Astrocyte (in vitro differentiated cells and primary cell): ENCODE measurements at places on chromosomes 11 and 22. TPM values are rescaled to one million over a fixed set of nuclear protein-coding genes. Genes with fewer than 3 reads are reported as not detected.

Gene KCNE3
- 0.31 and 0.59 TPM in 2 replicates for total RNA-seq

Gene VWCE
- 12.2 and 17.7 TPM in 2 replicates for total RNA-seq

Gene CNGA4
- 0.16 and 0.31 TPM in 2 replicates for total RNA-seq

Gene MUC15
- 0.10 and 0.16 TPM in 2 replicates for total RNA-seq

Gene CARD16
- 1.6 and 2.0 TPM in 2 replicates for total RNA-seq

Gene DEPDC7
- total RNA-seq = 3.7 and 4.0 TPM in 2 replicates

Gene C11orf87
- total RNA-seq = 0.07 TPM in 1 of 2 replicates, not detected in the other

Gene BTBD18
- not detected in 2 replicates for total RNA-seq

DNA sequence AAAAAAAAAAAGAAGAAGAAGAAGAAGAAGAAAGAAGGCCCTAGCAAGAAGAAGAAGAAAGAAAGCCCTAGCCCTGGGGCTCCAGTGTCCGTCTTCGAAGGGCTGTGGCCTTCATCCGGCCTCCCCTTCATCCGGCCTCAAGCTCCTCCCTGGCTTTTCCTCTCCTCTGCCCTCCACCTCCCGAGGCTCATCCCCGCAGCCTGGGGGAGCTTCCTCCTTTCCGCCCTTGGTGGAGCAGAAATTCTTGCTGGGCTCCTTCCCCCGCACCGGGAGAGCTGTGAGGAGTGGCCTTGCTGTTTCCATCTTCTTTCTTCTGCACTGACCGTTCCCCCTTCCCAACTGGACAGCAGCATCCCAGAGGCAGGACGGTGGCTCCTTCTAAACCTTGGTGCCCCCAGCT lies 9.5 kb upstream of the LTO1 start:
- H3K4me3 ChIP-seq = no peak overlapping the region
- H3K27ac ChIP-seq = no peak overlapping the region
- no peaks in the 10 kb centered on the region for H3K36me3 ChIP-seq
- DNase-seq = no peak
- no peaks in the 10 kb centered on the region for H3K27me3 ChIP-seq
- no peaks in the 10 kb centered on the region for H3K4me1 ChIP-seq

GRCh38 chr22:40007853-40008710 lies 13.3 kb downstream of the FAM83F start:
- no peak overlapping the region for H3K4me3 ChIP-seq
- no peaks in the 10 kb centered on the region for H3K36me3 ChIP-seq
- H3K27ac ChIP-seq = no peak overlapping the region
- H3K4me1 ChIP-seq = peaks cover 21% of the 10 kb centered on the region
- no peak for DNase-seq
- peaks cover 22% of the 10 kb centered on the region for H3K27me3 ChIP-seq

- H3K4me1 ChIP-seq = no peaks in the 10 kb centered on the region
- no peaks in the 10 kb centered on the region for H3K36me3 ChIP-seq
- H3K4me3 ChIP-seq = no peak overlapping the region
- H3K27ac ChIP-seq = no peak overlapping the region
- DNase-seq = no peak
Measured at GRCh38 chr22:17795661-17796548, 21.6 kb upstream of the BID start.

- no peaks in the 10 kb centered on the region for H3K27me3 ChIP-seq
- H3K36me3 ChIP-seq = no peaks in the 10 kb centered on the region
- DNase-seq = peak; percentile 56
- H3K27ac ChIP-seq = no peak overlapping the region
- H3K4me3 ChIP-seq = no peak overlapping the region
- H3K4me1 ChIP-seq = no peaks in the 10 kb centered on the region
Measured at GRCh38 chr22:44574057-44574639, 76.1 kb upstream of the RTL6 start.

- no peak overlapping the region for H3K4me3 ChIP-seq
- peaks cover 4% of the 10 kb centered on the region for H3K36me3 ChIP-seq
- H3K4me1 ChIP-seq = no peaks in the 10 kb centered on the region
- no peak for DNase-seq
- no peak overlapping the region for H3K27ac ChIP-seq
Measured at GRCh38 chr11:30344085-30344484, 21.2 kb downstream of the ARL14EP start.

GRCh38 chr11:94800414-94800813 lies 32.3 kb downstream of the AMOTL1 start:
- peaks cover 28% of the 10 kb centered on the region for H3K36me3 ChIP-seq
- no peak overlapping the region for H3K4me3 ChIP-seq
- H3K27ac ChIP-seq = no peak overlapping the region
- no peak for DNase-seq
- peaks cover 19% of the 10 kb centered on the region for H3K4me1 ChIP-seq

GRCh38 chr11:17351172-17351509 lies 459 bp upstream of the NCR3LG1 start:
- DNase-seq = no peak
- no peaks in the 10 kb centered on the region for H3K27me3 ChIP-seq
- peak overlapping the region; percentile 72 for H3K4me3 ChIP-seq
- no peak overlapping the region for H3K27ac ChIP-seq
- no peaks in the 10 kb centered on the region for H3K36me3 ChIP-seq
- peaks cover 20% of the 10 kb centered on the region for H3K4me1 ChIP-seq

DNA sequence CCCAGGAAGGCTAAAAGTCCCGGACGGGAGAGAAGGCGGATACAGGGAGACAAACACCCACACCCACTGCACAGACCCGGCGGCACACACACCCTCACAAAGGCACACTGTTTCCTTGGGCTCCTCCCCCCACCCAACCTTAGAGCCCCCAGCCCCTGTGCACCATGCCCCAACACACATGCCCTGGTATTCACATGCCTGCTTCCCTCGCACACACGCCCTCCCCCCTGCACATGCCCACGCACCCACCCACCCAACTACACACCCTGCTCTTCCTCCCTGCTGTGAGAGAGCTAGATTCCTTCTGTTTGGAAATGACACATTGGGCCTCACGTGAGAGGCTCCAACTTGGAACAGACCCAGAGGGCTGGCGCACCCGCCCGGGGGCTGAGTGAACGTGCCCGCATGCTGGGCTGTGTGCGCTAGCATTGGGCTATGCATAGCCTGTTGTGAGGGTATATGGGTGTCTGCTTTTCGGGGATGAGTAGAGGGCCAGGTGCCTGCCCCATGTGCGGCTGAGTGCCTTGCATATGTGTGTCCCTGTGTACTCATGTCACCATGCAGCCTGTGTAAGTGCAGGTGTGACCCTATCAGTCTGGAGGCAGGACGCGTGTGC lies 518 bp upstream of the CHRM1 start:
- no peak for DNase-seq
- H3K4me3 ChIP-seq = no peak overlapping the region
- no peaks in the 10 kb centered on the region for H3K36me3 ChIP-seq
- peaks cover 50% of the 10 kb centered on the region for H3K27me3 ChIP-seq
- H3K4me1 ChIP-seq = peaks cover 14% of the 10 kb centered on the region
- H3K27ac ChIP-seq = no peak overlapping the region

GRCh38 chr11:73053964-73054363 lies 88.2 kb downstream of the FCHSD2 start:
- no peaks in the 10 kb centered on the region for H3K36me3 ChIP-seq
- H3K27me3 ChIP-seq = no peaks in the 10 kb centered on the region
- no peak for DNase-seq
- H3K4me1 ChIP-seq = no peaks in the 10 kb centered on the region
- H3K4me3 ChIP-seq = no peak overlapping the region

DNA sequence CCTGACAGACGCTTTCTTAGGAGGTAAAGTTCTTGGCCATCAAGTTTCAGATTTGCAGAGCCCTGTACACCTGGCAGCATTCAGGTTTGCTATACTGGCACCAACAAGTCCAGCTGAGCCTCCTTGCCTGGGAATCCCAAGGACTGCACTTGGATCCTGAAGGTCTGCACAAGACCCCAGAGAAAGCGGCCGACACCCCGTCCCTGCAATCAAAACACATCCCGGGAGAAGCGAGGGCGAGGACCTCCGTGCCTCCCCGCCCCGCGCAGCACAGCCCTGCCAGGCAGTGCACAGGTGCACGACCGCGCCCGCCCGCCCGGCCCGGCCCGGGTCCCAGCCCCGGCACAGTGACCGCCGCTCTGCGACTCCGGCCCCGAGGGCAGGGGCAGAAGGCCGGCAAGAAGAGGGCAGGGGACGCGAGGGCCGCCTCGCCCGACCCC lies 559 bp downstream of the MRTFA start:
- peak overlapping the region; percentile 92 for H3K4me3 ChIP-seq
- no peak for DNase-seq
- peaks cover 26% of the 10 kb centered on the region for H3K4me1 ChIP-seq
- H3K36me3 ChIP-seq = no peaks in the 10 kb centered on the region

GRCh38 chr11:119432484-119433357 lies 9.7 kb upstream of the THY1 start:
- peak overlapping the region; percentile 44 for H3K4me3 ChIP-seq
- H3K27ac ChIP-seq = peak overlapping the region; percentile 87
- H3K36me3 ChIP-seq = no peaks in the 10 kb centered on the region

GRCh38 chr22:20131597-20131858 lies at the start of gene ZDHHC8:
TSS of gene ZDHHC8 (plus strand) at chr22:20131804. CDS start at chr22:20131948, 144 bp downstream.
- DNase-seq = no peak
- H3K4me1 ChIP-seq = peaks cover 8% of the 10 kb centered on the region
- H3K4me3 ChIP-seq = peak within 1 kb of the TSS; percentile 70
- H3K36me3 ChIP-seq = no peaks in the 10 kb centered on the region

DNA sequence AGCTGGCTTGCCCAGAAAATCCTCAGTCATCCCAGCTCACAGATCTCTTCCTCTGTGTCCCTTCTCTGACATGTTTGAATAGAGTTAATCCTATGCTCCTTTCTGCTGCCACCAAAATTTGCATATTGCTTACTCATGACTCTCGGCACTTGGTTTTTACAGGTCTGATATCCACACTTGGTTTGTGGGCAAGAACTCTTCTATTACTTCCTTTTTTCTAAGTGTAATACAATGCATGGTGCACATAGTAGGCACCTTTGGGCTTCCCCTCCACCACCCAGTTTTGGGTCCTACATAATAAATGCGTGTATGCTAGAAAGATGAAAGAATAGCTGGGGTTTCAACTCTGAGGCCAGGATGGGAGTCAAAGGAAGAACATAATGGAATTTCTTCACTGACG lies 69.7 kb upstream of the GRK3 start:
- H3K4me3 ChIP-seq = no peak overlapping the region
- no peak overlapping the region for H3K27ac ChIP-seq
- no peaks in the 10 kb centered on the region for H3K36me3 ChIP-seq
- no peak for DNase-seq

GRCh38 chr22:33803371-33804282 lies 116.6 kb downstream of the LARGE1 start:
- no peaks in the 10 kb centered on the region for H3K27me3 ChIP-seq
- H3K27ac ChIP-seq = peak overlapping the region; percentile 3
- peaks cover 13% of the 10 kb centered on the region for H3K4me1 ChIP-seq
- DNase-seq = peak; percentile 87
- H3K36me3 ChIP-seq = no peaks in the 10 kb centered on the region
- no peak overlapping the region for H3K4me3 ChIP-seq

GRCh38 chr22:47197773-47198500 lies 435.5 kb downstream of the TBC1D22A start:
- no peak overlapping the region for H3K27ac ChIP-seq
- no peaks in the 10 kb centered on the region for H3K36me3 ChIP-seq
- no peak for DNase-seq
- no peak overlapping the region for H3K4me3 ChIP-seq

- H3K27me3 ChIP-seq = peaks cover 4% of the 10 kb centered on the region
- no peaks in the 10 kb centered on the region for H3K36me3 ChIP-seq
- DNase-seq = no peak
- H3K4me1 ChIP-seq = no peaks in the 10 kb centered on the region
- no peak overlapping the region for H3K4me3 ChIP-seq
Measured at GRCh38 chr11:128868841-128869671, 2.0 kb upstream of the KCNJ1 start.

GRCh38 chr11:11681536-11681935 lies 59.7 kb upstream of the GALNT18 start:
- H3K4me3 ChIP-seq = no peak overlapping the region
- H3K27ac ChIP-seq = no peak overlapping the region
- H3K4me1 ChIP-seq = no peaks in the 10 kb centered on the region
- DNase-seq = no peak
- peaks cover 7% of the 10 kb centered on the region for H3K27me3 ChIP-seq
- H3K36me3 ChIP-seq = no peaks in the 10 kb centered on the region

- no peaks in the 10 kb centered on the region for H3K4me1 ChIP-seq
- no peak overlapping the region for H3K27ac ChIP-seq
- H3K36me3 ChIP-seq = no peaks in the 10 kb centered on the region
- no peaks in the 10 kb centered on the region for H3K27me3 ChIP-seq
- DNase-seq = no peak
Measured at GRCh38 chr11:77209663-77210062, 81.6 kb downstream of the MYO7A start.

GRCh38 chr11:33411751-33412150 lies 154.6 kb downstream of the HIPK3 start:
- no peaks in the 10 kb centered on the region for H3K27me3 ChIP-seq
- no peak overlapping the region for H3K27ac ChIP-seq
- no peaks in the 10 kb centered on the region for H3K36me3 ChIP-seq
- H3K4me1 ChIP-seq = no peaks in the 10 kb centered on the region

DNA sequence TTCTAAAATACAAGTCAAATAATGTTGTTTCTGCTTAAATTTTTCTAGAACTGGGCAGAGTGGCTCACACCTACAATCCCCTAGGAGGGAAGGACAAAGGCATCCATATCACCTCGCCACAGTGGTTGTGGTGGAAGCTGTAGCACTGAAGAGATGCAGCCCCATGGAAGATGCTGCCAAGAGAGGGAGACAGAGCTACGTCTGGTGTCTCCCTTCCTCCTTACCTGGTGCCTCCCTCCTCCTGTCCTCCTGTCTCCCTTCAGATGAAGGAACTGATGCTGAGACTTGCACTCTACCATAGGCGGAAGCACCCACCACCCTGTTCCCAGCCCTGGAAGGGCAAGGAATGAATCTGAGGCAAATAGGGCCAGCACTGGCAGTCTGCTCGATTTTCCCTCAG lies 22.3 kb downstream of the MMP27 start:
- H3K4me3 ChIP-seq = no peak overlapping the region
- H3K4me1 ChIP-seq = no peaks in the 10 kb centered on the region
- H3K36me3 ChIP-seq = no peaks in the 10 kb centered on the region

DNA sequence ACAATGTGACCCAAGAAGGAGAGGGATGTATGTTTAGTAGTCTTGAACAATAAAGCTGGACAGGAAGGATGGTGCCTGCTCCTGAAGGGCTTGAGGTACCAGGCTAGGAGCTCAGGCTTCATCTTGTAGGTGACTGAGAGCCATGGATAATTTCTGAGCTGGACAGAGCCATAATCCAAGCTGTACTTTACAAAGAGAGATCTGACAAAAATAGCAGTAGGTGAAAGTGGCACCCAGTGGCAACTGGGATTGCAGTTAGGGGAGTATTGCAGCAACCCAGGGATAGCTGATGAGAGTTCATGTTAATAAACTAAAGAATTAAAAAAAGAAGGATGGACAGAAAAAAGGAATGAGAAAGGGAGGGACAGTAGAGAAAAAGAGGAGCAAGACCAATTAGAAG lies 7.4 kb downstream of the XRRA1 start:
- DNase-seq = no peak
- peaks cover 32% of the 10 kb centered on the region for H3K4me1 ChIP-seq
- H3K4me3 ChIP-seq = no peak overlapping the region
- no peak overlapping the region for H3K27ac ChIP-seq
- H3K27me3 ChIP-seq = no peaks in the 10 kb centered on the region
- H3K36me3 ChIP-seq = no peaks in the 10 kb centered on the region

GRCh38 chr22:36397131-36398093 lies 9.6 kb upstream of the MYH9 start:
- H3K27ac ChIP-seq = peak overlapping the region; percentile 97
- H3K4me3 ChIP-seq = no peak overlapping the region
- no peaks in the 10 kb centered on the region for H3K27me3 ChIP-seq
- H3K36me3 ChIP-seq = no peaks in the 10 kb centered on the region
- H3K4me1 ChIP-seq = peaks cover 33% of the 10 kb centered on the region
- peak; percentile 83 for DNase-seq

- no peaks in the 10 kb centered on the region for H3K36me3 ChIP-seq
- H3K27me3 ChIP-seq = peaks cover 2% of the 10 kb centered on the region
- peaks cover 3% of the 10 kb centered on the region for H3K4me1 ChIP-seq
- H3K27ac ChIP-seq = no peak overlapping the region
Measured at GRCh38 chr22:35217527-35217926, 39.8 kb upstream of the HMGXB4 start.

- H3K27ac ChIP-seq = no peak overlapping the region
- peaks cover 4% of the 10 kb centered on the region for H3K4me1 ChIP-seq
- H3K4me3 ChIP-seq = no peak overlapping the region
- no peaks in the 10 kb centered on the region for H3K36me3 ChIP-seq
Measured at GRCh38 chr11:15113381-15113780, 1.3 kb upstream of the INSC start.
